ENCODE measurements at places on chromosomes 1 and 21.
A peak's percentile ranks its signal among the peaks of the same experiment; 100 is the strongest.

DNA sequence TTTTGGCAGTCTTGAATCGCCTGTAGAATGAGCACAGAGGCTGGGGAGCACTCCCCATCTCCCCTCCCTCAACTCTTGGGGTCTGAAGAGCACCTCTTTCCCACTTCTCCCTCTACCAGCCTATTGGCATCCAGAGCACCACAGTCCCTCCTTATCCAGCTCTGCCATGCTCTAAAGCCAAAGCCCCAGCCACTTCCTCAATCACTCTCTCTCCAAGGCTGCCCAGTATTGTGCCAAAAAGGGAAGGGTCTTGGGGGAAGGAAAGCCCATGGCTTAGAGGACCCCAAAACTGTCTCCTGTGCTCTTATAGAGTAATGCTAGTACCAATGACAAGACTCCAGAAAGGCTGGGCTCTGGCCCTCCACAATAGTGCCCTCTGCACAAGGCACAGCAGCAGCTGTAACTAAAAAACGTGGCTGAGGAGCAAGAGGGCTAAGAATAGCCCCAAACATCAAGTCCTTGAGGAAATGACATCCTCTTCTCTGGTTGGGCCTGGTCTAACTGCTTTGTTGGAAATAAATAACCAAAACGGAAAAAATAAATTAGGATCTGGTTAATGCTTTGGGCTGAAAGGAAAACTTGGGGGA is 28.4 kb downstream of the SLC27A3 start:
- no peak for DNase-seq

DNA sequence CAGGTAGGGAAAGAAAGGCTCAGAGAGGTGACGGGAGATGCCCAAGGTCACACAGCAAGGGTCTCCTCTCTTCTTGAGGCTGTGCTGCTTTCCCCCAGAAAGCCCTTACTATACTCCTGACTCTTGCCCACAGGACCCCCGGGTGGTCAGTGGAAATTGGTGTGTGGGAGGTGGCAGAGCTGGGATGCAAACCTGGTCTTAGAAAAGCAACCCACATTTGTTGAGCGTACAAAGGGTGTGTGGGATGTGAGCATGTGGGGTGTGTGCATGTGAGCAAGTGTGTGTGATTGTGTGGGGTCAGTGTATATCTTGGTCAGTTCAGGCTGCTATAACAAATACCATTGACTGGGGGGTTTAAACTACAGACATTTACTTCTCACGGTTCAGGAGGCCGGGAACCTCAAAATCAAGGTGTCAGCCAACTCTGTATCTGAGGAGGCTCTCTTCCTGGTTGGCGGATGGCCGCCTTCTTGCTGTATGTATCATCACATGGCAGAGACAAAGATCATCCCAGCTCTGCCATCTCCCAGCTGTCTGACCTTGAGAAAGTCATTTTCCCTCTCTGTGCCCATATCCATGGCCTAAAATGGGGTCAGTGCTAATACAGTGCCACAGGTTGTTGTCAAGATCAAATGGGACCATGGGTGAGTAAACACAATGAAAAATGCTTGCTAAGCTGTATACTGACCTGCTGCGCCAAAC is 268.5 kb downstream of the PTPRU start:
- DNase-seq, result no peak

DNA sequence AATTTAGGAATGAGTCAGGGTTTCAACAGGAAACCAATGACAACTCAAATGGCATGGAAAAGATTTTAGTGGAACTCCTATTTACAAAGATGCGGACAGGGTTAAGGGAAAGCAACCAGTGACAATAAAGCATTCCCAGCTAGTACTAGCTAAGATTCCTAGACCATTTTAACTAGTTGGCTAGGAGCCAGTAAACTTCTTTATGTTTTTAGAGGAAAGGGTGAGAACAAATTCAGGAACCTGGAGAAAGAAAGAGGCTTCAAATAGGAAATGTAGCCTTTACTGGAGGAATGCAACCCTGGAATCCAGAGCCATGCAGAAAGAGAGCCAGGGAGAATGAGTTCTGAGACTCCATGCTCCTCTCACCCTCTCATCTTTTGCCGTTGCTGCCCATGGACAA is 416.6 kb downstream of the KCTD3 start:
- no peak for DNase-seq

DNA sequence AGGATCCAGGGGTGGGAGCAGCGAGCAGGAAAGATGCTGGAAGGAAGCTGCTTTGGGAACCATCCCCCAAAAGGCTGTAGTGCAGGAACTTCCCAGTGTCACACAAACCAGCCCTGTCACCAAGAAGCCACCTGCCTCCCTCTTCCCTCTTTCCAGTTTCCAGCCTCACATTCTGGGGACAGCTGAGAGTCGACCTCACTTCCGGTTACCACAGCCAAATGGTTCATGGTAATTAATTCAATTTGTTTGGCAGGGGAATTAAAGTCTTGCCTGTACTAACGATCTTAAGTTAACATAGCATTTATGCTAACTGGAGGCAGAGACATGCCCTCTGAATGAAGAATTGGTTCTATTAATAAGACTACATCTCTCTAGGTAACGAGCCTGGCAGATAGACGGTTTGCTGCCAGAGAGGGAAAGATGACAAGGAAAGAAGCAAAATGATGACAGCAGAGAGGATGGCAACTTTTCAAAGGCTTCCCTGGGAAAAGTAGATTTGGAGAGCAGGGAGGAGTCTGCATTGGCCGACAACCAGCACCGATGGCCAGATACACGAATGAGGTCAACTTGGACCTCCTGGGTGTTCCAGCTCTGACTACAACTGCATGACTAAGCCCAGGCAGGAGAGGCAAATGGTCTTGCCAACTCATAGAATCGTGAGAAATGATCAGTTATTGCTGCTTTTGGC is 64.1 kb downstream of the TMCO4 start:
- DNase-seq, result no peak

GRCh38 chr1:115076384-115076915 is 12.9 kb downstream of the TSPAN2 start:
- no peak for DNase-seq

GRCh38 chr1:54407404-54408146 is 1.4 kb upstream of the SSBP3 start:
- DNase-seq, result peak; percentile 96

DNA sequence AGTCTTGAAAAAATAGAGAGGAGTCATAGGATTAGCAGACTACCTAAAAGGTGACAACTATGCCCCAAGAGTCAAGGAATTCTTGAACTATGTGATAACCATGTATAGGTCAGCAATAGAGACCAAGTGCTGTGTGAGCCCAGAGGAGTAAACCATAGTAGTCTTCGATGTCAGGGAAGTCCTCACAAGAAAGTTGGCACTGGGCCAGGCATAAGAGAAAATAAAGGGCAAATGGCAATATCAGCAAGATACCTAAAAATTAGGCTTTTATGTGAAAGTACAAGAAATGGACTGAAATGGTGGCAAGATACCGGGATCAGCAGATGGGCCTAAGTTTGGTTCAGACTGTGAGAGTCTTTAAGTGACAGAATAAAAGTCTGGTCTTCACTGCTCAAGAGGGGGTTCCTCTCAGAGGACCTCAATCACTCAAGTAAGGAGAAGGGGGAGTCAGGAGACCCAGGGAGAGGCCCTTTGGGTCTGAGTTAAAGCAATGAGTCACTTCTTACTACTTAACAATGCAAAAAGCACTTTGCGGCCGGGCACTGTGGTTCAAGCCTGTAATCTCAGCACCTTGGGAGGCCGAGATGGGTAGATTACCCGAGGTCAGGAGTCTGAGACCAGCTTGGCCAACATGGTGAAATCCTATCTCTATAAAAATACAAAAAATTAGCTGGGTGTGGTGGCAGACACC is 95.0 kb downstream of the TEX35 start:
- no peak for DNase-seq

GRCh38 chr21:31938330-31939301 is 65.8 kb downstream of the HUNK start:
- no peak for DNase-seq

GRCh38 chr1:156342166-156342955 is 4.0 kb downstream of the TSACC start:
- DNase-seq, result no peak

GRCh38 chr1:184759112-184759511 is 4.5 kb upstream of the EDEM3 start:
- no peak for DNase-seq

GRCh38 chr21:33162436-33162951 is 67.2 kb upstream of the IFNAR2 start:
- no peak for DNase-seq

GRCh38 chr21:43337901-43338655 is 88.9 kb downstream of the SIK1 start:
- no peak for DNase-seq

GRCh38 chr1:186848509-186849130 is 19.9 kb downstream of the PLA2G4A start:
- DNase-seq, result peak; percentile 84

GRCh38 chr1:111127923-111128643 is 11.8 kb downstream of the DRAM2 start:
- no peak for DNase-seq

DNA sequence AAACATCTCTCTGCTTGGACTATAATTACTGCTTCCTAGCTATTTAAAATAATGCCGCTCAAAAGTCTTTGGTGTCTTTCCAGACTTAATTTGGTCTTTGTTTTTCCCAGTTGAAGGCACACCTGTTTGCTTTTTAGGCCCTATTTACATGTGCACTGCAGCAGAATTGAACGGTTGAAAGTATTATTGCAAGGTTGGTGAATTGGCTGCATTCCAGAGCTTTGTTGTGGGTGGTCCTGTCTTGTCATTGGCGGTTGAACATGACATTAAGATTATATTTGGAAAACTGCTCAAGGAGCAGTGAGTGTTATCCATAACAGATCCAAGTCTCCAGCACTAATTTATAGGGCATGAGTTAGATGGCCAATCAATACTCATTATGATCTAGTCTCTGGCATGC is 656.3 kb downstream of the PTPRC start:
- no peak for DNase-seq

DNA sequence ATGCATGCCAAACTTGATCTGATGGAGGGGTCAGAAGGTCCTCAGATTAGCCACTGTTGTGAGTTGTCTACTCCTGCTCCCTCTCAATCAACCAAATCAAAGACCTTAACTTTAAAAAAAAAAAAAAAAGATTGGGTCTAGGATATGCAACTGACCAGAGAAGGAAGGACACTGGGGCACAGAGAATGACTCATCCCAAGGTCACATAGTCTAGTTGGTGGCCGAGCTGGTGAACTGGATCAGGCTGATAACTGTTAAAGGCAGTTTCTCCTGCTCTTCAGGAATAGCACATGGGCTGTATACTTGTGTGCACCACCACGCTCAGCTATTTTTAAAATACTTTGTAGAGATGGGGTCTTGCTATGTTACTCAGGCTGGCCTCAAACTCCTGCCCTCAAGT is 14.8 kb upstream of the S100A7 start:
- DNase-seq, result no peak

Measured in COLO829 (cell line).